ENCODE measurements at places on chromosomes 16 and 17.

DNA sequence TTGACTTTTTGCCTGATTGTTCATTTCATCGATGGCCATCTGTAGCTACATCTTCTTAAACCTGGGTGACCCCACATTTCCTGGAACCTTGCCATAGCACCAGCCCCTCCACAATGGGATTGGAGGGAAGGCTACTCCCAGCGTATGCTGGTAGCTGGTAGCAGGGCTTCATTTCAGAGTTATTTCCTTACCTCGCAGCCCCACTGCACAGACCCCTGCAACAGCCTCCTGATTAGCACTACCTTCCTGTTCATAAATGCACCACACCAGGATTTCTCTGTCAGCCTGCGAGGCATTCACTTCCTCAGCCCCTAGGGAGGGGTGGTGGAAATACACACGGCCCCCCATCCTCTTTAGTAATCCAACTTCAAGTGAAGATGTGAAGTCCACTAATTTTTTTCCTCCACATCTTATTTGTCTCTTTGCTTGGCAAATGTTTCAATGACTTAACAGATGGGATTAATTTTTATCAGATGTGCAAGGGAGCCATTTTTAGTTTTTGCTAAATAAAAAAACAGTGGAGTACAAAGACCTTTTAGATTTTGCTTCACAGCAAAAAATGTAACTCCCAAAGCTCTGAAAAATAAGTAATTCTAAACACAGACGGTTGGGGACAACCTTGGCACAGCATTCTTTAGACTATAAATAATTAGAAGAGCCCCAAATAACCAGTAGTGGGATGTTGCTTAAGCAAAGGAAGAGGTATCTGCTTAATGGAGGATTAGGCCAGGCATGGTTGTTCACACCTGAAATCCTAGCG, 76.6 kb downstream of the CLEC16A start:
- DNase-seq, result peak; percentile 51

DNA sequence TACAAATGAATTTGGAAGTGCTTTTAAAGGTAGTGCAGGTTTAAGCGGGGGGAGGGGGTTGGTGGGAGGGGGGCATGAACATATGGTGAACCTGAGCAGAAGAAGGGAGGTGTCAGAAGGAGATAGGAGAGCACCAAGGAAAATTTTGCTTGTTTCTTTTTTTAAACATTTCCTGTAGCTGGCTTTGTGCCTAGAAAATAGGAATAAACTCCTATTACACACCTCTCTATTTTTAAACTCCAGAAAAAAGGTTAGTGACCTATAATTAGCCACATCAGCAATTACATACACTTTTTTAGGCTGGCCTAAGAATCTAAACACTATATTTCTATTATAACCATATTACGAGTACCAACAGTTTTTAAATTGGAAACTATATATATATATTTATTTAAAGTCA, 159.1 kb downstream of the SKAP1 start:
- DNase-seq, result no peak

- DNase-seq, result no peak
Measured at GRCh38 chr16:16887193-16887592, 508.3 kb downstream of the NPIPA7 start.

- DNase-seq, result no peak
Measured at GRCh38 chr17:58402047-58402446, 15.3 kb downstream of the RNF43 start.

DNA sequence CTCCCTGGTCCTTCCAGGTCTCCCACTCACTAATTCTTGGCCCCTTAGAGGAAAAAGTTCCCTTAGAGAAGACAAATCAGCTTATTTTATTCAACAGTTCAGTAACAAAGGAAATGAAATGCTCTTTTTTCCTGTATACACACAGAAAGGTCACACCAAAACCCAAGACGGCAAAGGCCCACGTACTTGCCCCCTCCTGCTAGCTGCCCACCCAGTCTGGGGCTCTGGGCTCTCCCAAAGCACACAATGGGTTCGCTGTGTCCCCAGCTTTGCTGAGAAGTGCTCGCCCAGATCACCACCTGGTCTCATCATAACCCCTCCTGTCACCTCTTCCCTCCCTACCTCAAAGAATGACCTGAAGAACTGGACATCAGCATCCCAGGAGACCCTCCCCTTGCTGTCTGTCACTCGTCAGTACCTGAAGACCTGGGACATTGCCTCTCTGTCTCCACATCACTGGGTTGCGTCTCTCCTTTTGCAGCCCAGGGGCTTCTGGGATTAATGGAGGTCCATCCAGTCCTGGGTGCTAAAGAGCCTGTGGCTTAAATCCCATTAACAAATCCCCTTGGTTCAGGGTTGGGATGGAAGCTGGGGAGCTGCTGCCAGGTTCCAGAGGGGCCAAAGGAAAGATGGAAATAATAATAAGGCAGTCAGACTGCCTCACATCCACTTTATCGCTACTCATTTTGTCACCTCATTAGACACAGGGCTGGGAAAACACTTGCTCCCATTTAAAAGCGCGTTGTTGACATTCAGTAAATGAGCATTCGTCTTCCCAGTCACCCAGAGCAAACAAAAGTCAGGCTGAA, 3.3 kb downstream of the SLC6A4 start:
- no peak for DNase-seq

DNA sequence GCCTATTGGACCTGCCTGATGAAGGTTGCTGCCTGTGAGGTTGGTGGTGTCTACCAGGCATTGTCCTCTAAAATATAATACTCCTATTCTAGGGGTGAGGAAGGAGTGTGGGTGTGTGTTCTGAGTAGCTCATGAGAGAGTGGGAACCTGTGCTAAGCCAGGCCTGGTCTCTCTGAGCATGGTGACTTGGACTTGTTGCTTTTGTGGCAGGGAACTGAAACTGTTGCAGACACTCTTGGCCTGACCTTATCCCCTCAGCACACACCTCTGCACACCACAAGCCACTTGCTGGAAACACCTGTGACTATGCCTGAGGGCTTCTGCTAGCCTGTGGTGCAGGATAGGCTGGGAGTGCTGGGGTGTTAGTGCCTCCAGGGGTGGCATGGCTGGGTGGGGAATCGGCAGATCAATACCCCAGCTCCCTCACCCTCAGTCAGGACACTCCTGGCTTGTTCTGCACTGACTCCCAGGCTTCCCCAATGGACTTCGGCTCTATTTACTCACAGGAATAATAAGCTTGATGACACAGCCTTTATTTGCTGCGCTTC, 29.9 kb downstream of the PLCG2 start:
- no peak for DNase-seq

- no peak for DNase-seq
Measured at GRCh38 chr16:86676254-86676670, 97.9 kb downstream of the FOXL1 start.

GRCh38 chr16:57991551-57992059, 8.9 kb downstream of the ZNF319 start:
- DNase-seq, result peak; percentile 4

DNA sequence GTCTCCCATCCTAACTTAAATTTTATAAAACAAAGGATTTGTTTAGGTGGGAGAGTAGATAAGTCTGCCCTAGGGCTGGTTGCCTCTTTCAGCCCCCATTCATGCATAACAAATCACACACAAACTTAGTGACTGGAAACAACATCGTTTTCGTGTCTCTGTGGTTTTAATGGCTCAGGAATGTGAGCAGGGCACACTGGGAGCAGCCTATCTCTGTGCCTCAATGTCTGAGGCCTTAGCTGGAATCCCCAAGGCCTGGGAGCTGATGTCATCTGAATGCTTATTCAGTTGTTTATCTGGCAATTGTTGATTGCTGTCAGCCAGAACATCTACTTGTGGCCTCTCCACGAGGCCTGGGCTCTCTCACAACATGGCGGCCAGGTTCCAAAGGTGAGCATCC, 101.9 kb upstream of the HSBP1 start:
- no peak for DNase-seq

DNA sequence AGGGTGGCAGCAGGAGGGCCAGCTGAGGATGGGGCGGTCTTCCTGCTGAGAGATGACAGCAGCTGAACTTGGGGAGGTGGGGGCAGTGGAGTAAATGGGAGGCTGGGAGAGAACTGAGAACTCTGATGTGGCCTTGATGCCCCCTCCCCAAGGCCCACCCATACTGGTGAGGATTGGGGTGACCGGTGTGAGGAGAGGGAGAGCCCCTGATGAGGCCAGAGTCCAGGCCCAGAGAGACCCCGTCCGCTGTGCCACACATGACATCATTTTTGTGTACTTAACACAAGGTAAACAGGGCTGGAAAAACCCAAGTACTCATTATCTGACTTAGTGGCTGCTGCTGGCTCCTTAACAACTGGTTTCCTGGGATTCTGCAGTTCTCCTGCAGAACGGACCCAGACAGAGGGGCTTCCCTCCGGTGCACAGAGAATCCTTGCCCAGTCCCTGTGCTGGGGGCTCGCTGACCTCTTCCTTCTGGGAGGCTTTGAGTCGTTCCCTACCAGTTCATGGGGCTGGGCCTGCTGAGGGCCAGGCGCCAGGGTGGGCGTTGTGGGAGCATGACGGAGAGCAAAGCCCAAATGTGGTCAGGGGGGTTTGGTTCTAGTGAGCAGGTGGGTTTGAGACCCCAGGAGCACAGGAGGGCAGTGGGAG, 207.6 kb downstream of the RAB11FIP4 start:
- DNase-seq, result no peak

DNA sequence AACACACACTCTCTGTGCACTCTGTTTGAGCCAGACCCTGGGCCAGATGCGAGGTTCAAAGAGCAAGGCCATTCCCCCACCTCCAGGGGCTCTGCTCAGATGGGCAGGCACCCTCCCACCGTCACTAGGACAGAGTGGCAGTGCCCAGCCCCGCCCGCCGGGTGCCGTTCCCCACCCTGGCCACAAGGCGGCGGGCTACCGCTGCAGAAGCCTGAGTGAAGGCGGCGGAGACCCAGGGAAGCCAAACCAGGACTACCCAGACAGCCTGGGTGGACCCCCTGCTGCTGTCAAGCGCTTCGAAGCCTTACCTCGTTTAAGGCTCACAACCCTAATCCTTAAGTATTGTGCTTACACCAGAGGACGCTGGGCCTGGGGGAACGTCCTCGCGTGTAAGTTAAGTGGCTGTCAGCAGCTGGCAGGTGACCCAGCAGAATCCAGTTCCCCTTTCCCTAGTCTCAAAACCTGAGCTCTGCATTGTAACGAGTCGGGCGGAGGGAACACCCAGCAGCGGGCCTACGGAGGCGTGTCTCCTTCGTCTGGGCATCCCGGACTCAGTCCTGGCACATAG, 4.5 kb downstream of the ARHGAP27 start:
- peak; percentile 67 for DNase-seq

DNA sequence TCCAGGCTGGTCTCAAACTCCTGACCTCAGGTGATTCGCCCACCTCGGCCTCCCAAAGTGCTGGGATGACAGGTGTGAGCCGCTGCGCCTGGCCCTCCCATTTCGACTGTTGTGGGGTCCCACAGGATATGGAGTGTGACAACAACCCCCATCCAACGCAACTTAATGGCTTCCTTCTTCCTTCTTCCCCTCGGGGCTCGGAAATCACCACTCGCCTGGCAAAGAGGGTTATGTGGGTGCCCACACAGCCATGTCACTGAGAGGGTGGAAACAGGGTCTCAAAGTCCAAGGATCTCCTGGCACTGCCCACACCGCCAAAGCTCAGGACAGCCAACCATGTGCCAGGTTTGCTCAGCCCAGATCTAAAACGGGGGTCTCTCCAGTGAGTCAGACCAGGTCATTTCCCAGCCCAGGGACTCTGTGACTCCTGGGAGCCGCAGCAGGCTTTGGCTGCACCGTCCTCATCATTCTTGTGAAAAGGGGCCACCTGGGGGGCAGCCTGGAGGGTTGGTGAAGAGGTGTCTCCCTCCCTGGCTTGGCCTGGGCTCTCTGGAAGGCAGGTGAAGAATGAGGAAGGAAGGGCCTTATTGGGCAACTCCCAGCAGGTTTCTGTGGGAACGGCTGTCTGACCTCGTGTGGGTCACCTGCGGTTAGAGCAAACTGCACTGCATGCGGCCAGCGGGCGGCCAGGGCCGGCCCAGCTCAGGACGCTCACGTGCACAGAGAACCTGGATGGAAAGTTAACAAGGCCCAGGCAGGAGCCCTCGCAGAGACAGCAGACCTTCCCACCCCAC, 25.3 kb upstream of the LITAF start:
- DNase-seq, result no peak

GRCh38 chr16:3170440-3171180, 17.4 kb upstream of the OR1F1 start:
- no peak for DNase-seq

DNA sequence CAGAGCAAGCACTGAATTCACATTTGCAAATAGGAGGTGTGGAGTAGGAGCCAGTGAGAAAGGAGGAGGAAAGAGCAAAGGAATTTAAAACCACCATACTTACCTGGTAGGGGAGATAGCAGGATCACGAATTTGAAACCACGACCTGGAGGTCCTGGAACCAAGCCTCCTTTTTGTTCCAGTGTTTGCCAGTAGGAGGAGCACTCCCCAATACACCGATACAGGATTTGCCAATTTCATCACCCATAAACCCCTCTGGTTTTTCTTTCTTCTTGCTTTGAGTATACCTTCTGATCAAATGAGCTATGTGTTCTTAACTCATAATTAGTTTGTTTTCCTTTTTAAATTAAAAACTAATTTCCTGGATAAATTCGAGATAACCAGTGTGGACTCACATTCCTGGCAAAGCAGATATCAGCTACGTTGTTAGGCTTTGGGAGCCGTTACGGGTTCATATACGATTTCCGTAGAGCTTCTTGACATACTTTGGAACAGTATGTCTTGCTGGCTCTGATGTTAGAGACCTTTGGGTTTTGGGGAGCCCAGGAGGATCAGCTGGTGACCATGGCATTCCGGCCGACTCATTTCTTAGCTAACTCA, 22.7 kb downstream of the BCO1 start:
- DNase-seq, result no peak

DNA sequence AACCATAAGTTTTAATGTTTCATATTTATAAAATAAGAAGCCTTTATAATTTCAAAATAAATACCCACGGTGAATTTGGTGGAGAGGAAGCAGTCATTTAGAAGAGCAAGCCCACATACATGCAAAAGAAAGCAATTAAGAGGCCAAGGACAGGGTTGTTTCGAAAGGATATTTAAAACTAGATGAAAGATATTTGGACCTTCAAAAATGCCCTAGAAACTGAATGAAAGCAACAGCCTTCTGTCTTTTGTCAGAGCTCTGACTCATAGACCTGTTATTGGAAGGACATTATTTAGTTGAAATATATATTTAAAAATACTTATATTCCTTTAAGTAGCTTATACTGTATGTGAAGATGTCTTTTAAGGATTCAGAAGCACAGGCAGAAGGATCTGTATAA, 8.6 kb upstream of the METTL9 start:
- DNase-seq, result no peak

All from lung (tissue), 17 donors.